ENCODE measurements at places on chromosomes 1 and 21.

DNA sequence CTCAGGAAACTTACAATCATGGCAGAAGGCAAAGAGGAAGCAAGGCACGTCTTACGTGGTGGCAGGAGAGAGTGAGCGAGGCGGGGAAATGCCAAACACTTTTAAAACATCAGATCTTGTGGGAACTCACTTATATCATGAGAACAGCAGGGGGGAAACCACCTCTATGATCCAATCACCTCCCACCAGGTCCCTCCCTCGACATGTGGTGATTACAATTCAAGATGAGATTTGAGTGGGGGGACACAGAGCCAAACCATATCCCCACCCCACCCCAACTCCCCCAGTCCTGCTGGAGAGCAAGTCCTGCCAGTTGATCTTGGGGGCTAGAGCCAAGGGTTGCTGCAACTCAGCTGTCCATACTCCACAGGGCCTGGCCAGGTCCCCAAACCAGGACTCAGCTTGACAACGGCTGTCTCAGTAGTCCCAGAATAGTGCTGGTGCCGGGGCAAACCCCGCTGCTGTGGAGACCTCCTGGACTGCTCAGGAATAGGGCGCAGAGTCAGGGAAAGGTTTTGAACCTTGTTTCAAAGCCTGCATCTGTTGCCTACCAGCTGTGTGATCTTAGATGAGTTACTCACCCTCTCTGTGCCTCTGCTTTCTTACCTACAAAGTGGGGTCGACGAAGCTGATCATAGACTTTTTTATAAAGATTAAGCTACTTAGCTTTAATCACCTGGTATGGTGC is 79.5 kb downstream of the STUM start:
- no peak for DNase-seq

DNA sequence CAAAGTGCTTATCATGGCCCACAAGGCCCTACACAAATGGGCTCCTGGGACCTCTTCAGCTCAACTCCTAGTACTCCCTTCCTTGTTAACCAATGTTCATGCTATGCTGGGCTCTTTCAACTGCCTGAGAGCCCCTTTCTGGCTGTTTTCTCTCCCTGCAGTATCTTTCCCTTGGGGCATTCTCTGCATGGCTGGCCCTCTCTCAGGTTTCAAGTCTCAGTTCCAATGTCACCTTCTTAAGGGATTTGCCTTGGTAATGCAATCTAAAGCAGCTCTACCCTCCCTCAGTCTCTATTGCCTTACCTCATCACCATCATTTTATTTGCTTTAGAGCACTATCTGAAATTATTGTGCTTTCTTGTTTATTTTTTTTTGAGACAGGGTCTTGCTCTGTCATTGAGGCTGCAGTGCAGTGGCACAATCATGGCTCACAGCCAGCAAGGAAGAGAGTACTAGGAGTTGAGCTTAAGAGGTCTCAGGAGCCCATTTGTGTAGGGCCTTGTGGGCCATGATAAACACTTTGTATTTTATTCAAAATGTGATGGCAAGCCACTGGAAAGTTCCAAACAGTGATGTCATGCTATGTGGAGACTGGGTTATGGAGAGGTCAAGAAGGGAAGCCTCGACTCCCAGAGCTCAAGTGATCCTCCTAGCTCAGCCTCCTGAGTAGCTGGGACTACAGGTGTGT is 63.4 kb upstream of the SRSF10 start:
- no peak for DNase-seq

- no peak for DNase-seq
Measured at GRCh38 chr1:160880216-160880615, 4.8 kb downstream of the ITLN1 start.

- no peak for DNase-seq
Measured at GRCh38 chr1:161945306-161946060, 78.2 kb downstream of the OLFML2B start.

DNA sequence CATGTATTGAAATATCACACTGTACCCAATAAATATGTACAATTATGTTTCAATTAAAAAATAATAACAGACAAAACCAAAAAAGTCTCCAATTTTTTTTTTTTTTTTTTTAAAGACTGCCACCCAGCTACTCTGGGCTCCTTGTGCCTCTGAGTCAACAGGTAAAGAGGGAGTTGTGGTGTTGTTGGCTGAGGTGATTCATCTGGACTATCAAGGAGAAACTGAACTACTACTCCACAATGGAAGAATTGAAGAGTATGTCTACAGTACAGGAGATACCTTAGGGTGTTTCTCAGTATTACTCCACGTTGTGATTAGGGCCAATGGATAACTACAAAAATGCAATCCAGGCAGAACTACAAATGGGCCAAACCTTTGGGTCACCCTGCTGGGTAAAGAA is 67.9 kb downstream of the SCMH1 start:
- DNase-seq, result no peak

- no peak for DNase-seq
Measured at GRCh38 chr1:36467700-36468455, 3.7 kb upstream of the MRPS15 start.

DNA sequence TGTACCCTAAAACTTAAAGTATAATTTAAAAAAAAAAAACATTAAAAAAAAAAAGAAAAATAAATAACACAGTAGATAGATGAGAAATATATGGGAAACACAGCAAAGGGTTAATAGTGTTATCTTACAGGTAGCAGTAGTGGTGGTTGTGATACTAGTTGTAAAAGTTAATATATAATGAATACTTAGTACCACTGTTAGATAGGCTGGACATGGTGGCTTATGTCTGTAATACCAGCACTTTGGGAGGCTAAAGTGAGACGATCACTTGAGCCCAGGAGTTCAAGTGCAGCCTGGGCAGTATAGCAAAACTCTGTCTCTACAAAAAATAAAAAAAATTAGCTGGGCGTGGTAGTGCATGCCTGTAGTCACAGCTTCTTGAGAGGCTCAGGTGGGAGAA is 32.6 kb upstream of the CD46 start:
- DNase-seq, result no peak

GRCh38 chr1:84159533-84160240 is 15.6 kb downstream of the PRKACB start:
- no peak for DNase-seq

GRCh38 chr1:93349231-93350135 is 3.8 kb downstream of the DR1 start:
- no peak for DNase-seq

DNA sequence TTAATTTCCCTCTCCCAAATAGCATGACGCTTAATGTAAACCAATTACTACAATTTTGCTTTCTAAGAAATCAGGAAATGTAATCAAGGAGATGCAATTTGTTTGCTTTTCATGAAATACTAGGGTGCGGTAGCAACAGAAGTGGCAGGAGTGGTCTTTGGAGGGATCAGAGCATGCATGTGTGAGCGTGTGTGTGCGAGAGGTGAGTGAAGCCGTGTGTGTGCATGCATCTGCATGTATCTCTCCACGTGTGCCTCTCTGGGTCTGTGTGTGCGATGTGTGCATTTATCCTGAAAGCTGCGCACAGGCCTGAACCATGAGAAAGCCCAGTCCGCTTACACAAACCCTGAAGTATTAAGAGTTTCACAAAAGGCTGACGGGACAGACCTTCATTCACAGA is 249.8 kb upstream of the C1orf174 start:
- DNase-seq, result no peak

GRCh38 chr1:8516793-8517556 is 199.1 kb downstream of the SLC45A1 start:
- DNase-seq, result no peak

- DNase-seq, result no peak
Measured at GRCh38 chr1:29444081-29444715, 207.9 kb downstream of the PTPRU start.

GRCh38 chr1:109946511-109946910 is 35.9 kb downstream of the CSF1 start:
- DNase-seq, result no peak

- no peak for DNase-seq
Measured at GRCh38 chr21:23111070-23111600, 2112.9 kb downstream of the NCAM2 start.

DNA sequence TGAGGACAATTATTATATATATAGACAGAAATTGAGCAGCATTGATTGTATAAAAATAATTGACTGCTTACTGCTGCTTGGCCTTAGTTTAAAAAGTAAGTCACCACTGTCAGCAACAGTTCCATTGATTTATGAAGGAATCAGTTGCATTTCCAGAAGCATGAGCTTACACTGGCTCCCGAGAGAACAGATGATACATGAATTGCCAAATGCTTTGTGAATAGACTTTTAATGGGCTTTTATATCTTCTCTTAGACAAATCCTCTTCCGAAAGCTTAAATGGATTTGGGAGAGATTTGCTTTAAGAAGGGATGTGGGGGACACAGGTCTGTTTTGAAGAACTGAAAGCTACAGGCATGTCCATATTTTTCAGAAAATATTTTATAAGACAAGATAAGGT is 7.5 kb downstream of the FHAD1 start:
- no peak for DNase-seq

GRCh38 chr1:17359031-17359430 is 13.0 kb upstream of the PADI6 start:
- DNase-seq, result no peak

DNA sequence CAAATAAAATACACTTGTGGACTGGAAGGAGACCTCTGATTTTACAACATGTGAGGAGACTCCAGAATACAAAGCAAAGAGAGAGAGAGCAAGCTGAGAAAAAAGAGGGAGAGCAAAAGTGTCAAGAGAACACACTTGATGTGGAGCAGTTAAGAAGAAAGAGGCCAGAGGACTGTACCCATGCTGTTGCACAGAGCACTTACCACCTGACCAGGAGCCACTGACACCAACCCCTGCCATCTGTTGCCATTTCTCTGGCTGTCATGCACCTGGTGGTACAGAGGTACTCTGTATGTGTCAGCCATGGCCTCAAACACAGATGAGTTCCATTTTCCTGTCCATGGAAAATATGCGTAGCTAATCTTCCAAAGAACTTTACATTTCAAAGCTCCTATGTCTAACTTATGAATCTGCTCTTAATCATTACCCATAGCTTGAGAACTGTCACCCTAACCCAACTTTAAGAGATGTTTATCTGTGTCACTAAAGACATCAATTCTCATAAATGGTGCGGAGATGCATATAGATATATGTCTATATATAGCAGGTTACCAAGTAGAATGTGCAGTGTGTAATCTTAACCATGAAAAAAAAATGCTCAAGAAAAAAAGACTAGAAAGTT is 32.8 kb upstream of the ABCD3 start:
- no peak for DNase-seq

- DNase-seq, result no peak
Measured at GRCh38 chr21:40563900-40564299, 283.1 kb downstream of the DSCAM start.

- DNase-seq, result no peak
Measured at GRCh38 chr1:155051342-155051776, 243 bp downstream of the ADAM15 start.

- no peak for DNase-seq
Measured at GRCh38 chr1:43997295-43997999, 6.0 kb downstream of the CCDC24 start.

- no peak for DNase-seq
Measured at GRCh38 chr1:196877964-196878363, 9.9 kb upstream of the CFHR4 start.

Data from stimulated activated CD4-positive, alpha-beta T cell treated with anti-CD3 and anti-CD28 coated beads, Interleukin-1b, Interleukin-23, amount 100 ng/mL, for 4 hours (primary cell).